ENCODE measurements at places on chromosomes 5 and 9. TPM values are rescaled to one million over a fixed set of nuclear protein-coding genes. Genes with fewer than 3 reads are reported as not detected.

RASEF gene
- total RNA-seq, result under 0.01 TPM

SMIM33 gene
- total RNA-seq, result not detected

TMEM174 gene
- not detected for total RNA-seq

GABRB2 gene
- total RNA-seq, result not detected

IFNA2 gene
- total RNA-seq, result not detected

Data from mammary microvascular endothelial cell (primary cell).